NCI-H2171 treated with DMSO at 0.1 percent for 48 hours (cell line): ENCODE measurements at places on chromosomes 1 and 21.

DNA sequence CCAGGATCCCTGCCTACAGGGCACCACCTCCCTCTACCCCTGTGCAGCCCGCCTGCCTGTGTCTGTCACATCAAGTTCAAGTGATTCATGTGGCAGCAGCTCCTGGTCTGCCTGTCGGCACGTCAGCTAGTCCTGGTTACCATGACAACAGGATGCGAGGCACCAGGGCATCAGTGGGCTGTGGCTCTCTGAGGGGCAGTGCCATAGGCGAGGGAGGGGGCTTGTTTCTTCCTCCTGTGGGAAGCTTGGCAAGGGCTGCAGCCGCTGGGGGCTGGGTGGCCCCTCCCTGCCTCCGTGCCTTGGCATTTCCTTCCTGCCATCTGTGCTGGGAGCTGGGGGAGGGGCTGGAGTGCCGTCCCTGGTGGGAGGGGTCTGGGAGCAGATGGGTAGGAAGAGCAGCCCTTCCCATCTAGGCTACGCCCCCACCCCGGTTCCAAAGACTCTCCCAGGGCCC, 43.1 kb downstream of the FOXO6 start:
- peak; percentile 97 for DNase-seq

GRCh38 chr21:43892984-43893535, 28.0 kb downstream of the AGPAT3 start:
- DNase-seq, result no peak

- no peak for DNase-seq
These were observed at the start of gene CTSE for GRCh38 chr1:206023695-206024094. CTSE (minus strand) TSS chr1:206023895; CDS start chr1:206023791, 104 bp downstream.

DNA sequence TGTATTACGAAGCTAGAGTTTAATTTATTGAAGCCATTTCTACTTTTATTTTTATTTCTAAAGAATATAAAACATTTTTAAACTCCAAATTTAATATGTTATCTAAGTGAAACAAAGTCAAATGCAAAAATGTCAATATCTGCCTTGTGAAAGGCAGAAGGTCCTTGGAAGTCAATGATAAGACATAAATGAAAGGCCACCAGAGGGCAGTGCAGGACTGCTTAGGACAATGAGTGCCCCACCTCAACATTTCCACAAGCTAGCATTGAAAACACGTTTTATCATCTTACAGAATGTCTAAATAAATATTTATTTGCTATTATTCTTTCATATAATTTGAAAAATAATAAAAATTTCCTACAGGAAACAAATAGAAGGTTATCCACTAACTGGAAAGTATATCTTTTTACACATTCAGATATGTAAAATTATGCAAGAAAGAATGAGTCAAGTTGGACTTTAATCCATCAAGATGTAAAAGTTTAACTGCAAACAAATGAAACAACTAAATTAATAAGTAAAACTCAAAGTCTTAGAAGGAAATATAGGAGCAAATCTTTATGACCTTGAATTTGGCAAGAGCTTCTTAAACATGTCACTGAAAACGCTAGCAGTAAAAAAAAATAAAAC, 140.1 kb upstream of the FMN2 start:
- DNase-seq, result peak; percentile 44

- DNase-seq, result no peak
These were observed 973 bp downstream of the FMOD start for GRCh38 chr1:203349773-203350524.

DNA sequence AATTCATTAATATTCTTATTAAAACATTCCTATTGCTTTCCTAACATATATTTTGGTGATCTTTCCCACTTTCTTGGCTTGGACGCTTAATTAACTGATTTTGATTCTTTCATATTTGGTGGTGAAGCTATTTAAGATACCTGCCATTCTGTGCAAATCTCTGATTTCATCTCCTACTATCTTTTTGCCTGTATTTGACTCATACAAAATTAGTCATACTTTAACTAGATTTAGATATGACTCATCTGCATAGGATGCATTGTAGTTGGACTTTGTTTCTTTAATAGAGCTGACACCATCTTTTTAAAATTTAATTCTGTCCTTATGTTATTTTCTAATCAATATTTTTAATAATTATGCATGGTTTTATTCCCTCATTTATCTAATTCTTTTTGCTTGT, 93.8 kb upstream of the PLPPR4 start:
- no peak for DNase-seq

DNA sequence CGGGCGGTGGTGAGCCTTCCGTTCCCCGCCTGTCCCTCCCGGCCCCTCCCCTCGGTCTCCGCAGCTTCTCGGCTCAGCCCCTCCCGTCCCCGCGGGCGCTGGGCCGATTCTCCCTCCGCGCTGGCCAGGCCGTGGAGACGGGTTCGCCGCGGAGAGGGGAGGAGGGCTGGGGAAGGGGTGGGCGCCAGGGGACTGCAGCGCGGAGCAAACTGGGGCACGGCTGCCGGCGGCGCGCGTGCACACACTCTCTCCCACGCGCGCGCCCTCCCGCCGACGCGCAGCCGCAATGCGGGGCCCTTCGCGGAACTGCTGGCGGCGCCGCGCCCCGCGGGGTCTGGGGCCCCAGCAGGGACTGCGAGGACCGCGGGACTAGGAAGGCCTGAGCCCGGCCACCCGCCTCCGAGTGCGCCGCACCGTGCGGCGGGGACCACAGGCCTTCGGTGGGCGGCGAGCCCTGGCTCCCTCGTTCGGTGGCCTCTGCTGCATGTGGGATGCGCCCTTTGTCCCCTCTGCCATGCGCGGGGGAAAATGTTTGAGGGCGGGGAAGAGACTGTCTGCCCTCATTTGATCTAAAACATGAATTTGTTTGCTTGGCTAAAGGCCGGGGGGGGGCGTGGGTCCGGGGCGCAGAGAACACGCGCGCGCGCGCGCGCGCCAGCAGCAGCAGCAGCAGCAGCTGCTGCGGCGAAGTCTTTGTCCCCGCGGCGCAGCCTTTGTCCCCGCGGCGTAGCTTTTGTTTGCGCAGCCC, 90.7 kb upstream of the VAMP3 start:
- DNase-seq, result peak; percentile 63

GRCh38 chr21:29638761-29639327, 301.0 kb downstream of the GRIK1 start:
- DNase-seq, result no peak

DNA sequence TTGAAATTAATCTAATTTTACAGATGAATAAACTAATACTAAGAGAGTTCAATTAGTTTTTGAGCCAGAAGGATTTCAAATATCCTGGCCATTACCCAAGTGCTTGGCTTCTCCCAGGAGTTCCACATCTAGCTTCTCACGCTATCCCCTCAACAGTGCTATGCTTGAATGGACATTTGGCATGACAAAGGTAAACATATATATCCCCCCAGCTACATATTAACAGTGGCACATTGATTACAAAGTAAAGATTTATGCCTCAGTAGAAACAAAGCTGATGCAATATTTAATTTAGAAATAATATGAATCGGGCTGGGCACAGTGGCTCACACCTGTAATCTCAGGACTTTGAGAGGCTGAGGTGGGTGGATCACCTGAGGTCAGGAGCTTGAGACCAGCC, 434.6 kb upstream of the PRMT6 start:
- no peak for DNase-seq

DNA sequence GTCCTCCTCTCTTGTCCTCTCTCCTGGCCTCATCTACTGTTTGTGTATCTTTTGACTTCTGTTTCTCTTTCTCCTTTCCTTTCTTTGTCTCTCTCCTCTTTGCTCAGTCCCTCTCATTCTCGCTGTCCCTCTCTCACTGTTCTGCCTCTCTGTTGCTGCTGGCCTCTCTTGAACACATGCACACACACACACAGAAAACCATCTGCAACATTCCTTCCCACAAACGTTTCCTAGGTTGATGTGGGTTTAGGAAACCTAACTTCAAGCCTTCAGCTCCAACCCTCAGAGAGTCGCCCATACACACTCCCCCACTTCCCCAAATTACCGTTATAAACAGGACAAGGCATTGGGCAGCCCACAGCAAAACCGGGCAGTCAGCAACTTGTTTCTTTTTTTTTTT, 10.9 kb upstream of the SSBP3 start:
- DNase-seq, result no peak

DNA sequence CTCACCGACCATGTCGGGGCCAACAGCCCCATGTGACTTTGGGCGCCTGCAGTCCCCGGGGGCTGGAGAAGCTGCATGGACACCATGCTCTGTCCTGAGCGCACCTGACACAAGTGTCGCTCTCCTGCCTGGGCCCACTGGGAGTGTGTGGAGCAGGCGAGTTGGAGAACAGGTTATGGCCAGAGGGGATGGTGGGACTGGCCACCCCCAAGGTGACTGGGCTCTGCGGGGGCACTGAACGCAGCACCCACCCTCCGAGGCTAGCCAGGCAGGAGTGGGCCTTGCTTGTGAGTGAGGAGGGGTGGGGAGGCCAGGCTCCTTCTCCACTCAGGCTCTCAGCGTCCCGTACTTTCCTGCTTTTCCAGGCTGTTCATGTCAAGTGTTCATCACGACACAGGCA, 35.6 kb downstream of the SNAP47 start:
- DNase-seq, result no peak
